Fibroblast of skin of right quadriceps (primary cell): ENCODE measurements at places on chromosomes 3 and 15.

- peak; percentile 56 for DNase-seq
Measured at GRCh38 chr15:87167055-87167454, 1087.4 kb downstream of the AGBL1 start.

- no peak for DNase-seq
Measured at GRCh38 chr3:78979028-78979427, 788.8 kb downstream of the ROBO1 start.

DNA sequence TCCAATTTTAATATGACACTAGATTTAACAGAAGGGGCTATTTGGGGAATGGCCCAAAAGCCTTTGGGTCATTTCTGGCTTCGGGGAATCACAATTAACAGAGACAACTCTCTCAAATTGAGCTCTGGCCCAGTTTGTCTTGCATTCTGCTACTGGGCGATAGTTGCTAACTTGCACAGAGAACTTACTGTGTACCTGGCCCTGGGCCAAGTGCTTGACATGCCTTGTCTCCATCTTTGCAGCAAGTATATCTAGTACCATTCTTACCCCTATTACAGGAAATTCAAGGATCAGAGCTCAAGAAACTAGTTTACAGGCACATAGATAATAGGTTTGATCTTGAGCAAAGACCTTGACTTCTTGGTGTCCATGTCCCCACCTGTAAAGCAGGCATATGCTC is 175.7 kb downstream of the TMEM108 start:
- DNase-seq = no peak

DNA sequence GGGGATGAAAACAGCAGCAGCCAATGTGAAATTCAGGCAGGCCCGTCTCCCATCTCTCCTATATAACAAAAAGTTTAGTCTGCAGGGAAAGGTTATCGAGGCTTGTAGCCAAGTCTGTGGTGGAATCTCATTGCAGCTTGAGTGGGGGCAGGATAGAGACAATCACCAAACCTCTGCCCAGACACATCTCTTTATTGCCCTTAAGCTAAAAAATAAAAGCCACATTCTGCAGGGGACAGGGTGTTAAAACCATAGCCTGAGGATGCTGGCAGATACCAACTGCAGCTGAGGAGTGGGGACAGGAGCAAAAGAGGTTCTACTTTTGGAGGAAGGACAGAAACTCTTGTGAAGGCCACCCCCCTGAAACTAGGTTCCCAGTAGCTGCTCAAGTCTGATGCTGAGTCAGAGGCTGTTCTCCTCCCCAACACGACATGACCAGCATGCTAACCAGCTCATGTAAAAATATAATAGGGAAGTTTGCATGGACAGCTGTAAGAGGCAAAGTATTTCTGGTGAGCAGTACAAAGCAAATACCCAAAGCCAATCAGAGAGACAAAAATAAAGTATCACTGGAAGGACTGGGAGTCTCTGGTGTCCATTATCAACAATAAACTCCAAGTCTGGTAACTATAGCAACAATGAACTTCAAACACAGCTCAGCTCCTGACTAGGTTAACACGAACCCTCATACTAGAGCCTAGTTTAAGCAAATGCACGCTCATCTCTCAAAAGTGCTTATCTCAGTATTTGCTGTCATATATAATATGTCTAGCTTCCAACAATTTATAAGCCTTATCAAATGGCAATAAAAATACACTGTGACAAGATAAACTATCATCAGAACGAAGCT is 362.2 kb upstream of the SLCO3A1 start:
- DNase-seq = peak; percentile 40

DNA sequence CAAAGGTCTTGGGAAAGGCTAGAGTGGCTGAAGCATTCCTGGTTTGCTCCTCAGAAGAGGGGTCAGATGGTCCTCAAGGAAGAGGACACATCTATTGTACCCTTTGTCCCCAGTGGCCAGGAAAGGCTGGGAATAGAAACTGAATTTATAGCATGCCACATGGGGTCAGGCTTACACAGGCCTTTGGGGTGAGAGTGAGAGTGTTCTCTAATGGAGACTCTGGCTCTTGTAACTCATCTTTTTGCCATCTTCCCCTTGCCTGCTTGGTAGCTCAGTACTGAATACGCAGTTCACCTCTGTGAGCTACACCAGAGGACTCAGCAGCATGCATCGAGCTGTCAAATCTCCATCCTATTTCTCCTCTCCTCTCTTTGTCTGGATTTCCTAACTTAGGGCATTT is 87.5 kb downstream of the ATP2B2 start:
- DNase-seq = peak; percentile 32
